ENCODE measurements at places on chromosomes 3 and 15.

GRCh38 chr15:69479971-69480370, 27.4 kb downstream of the RPLP1 start:
- DNase-seq = no peak

GRCh38 chr3:39000008-39000450, 51.7 kb downstream of the SCN11A start:
- no peak for DNase-seq

- DNase-seq = no peak
These were observed 575.4 kb upstream of the GOLIM4 start for GRCh38 chr3:168671091-168671490.

DNA sequence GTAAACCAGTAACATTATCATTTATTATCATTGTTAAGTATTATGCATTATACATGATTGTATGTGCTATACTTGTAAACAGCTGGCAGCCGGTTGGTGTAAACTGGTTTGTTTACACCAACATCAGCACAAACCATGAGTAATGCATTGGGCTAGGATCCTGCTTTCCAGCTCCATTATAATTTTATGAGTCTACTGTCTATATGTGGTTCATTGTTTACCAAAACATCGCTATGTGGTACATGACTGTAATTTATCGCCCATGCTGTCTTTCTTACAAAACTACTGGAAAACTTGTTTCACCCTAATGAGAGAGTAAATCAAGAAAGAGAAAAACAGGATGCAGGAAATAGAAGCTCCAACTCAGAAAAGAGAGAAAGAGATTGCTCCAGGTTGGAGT, 224.8 kb upstream of the CBLB start:
- no peak for DNase-seq

DNA sequence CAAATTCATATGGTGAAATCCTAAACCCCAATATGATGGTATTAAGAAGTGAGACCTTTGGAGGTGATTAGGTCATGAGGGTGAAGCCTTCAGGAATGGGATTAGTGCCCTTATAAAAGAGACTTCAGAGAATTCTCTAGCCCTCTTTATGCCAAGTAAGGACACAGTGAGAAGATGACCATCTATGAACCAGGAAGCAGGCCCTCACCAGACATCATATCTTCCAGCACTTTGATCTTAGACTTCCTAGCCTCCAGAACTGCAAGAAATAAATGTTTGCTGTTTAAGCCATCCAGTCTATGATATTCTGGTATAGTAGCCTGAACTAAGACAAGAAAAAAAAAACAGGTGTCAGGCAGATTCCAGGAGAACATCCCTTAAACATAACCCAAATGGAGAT, 45.9 kb upstream of the AP4E1 start:
- no peak for DNase-seq

DNA sequence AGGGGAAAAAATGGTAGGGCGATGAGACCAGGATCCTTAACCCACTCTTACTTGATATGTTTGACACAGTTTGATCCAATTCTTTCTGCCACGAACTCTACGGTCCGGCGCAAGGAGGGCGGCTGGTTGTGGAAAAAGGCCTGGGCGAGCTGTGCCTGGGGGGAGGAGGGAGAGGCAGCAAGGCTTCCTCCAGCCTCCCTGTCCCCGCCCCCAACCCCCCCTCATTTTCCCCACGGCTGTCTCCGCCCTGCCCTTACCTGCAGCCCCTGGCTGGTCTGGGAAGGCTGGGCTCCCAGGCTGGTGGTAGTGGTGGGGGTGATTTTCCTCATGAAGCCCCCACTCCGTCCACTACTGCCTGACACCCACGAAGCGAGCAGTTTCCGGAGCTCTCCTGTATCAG, 8.0 kb downstream of the CDAN1 start:
- DNase-seq = no peak

DNA sequence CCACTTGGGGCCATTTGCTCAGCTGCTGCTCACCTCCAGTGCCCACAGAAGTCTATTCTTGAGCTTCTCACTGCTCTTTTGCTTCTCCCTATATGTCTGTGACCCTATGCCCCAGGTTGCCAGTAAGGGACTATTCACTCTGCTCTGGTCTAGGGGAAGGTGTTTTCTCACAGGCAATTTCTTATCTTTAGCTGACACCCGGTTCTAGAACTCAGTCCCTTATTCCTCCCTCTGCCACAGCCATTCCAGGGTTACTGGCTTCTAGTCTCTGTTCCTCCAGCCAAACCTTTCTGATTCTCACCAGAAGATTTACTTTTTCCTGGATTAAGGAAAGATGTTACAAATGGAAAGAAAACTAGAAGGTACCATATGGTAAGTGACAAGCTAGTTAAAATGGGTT, 574.0 kb downstream of the NTRK3 start:
- DNase-seq = no peak

DNA sequence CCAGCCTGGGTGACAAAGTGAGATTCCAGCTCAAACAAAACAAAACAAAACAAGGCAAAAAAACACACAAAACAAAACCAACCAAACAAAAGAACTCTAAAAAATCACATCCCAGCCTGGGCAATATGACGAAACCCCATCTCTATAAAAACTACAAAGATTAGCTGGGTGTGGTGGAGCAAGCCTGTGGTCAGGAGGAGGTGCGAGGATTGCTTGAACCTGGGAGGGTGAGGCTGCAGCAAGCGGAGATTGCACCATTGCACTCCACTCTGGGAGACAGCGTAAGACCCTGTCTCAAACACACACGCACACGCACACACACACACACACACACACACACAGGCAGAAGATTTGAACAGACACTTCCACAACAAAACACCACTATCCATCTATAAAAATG, 99.6 kb downstream of the SHQ1 start:
- no peak for DNase-seq

DNA sequence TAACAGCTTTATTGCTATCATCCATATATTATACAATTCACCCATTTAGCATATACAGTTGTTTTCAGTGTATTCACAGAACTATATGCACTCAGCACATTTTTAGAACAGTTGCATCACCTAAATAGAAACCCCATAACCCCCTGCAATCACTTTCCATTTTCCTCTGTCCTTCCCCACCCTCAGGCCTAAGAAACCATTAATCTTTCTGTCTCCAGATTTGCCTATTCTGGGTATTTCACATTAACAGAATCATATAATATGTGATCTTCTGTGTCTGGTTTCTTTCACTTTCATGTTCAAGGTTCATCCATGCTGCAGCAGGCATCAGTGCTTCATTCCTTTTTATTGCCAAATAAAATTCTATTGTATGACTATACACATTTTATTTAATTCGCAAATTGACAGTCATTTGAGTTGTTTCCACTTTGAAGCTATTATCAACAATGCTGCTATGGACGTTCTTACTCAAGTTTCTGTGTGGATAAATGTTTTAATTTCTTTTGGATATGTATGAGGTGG, 39.8 kb downstream of the ADAMTS17 start:
- DNase-seq = no peak

GRCh38 chr3:64111083-64111482, 87.8 kb upstream of the PSMD6 start:
- no peak for DNase-seq

DNA sequence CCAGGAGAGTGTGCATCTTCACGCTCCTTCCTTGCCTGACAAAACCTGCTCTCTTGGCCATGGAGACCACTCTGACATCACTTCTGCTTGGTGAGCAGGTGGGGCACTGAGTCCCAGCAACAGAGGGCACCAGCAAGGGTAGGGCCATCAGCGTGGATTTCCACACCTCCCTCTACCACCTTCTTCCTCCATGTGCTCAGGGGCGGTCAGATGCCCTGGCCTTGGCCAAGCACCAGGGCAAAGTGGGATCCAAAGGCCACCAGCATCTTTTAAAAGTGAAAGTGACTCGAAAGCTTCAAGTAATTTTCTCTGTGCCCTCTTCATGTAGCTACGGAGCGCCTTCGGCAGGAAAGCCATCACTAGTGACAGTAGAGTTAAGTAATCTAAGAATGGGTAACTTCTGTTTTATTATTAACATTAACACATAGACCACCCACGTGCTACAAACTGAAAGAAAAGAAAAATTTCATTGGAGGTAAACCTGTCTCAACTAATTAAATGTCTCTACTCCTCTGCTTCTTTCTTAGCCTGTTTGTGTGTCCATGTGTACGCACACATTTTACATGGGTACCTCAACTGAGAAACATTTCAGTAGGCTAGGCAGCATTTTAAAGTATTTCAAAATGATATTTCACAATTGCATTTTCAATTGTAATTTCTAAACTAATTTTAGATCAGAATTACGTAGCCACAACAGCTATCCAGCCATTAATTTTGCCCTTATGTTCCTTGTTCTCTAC, 57.9 kb downstream of the CHSY1 start:
- no peak for DNase-seq

- DNase-seq = no peak
These were observed 6.3 kb upstream of the HEXA start for GRCh38 chr15:72382146-72382545.

DNA sequence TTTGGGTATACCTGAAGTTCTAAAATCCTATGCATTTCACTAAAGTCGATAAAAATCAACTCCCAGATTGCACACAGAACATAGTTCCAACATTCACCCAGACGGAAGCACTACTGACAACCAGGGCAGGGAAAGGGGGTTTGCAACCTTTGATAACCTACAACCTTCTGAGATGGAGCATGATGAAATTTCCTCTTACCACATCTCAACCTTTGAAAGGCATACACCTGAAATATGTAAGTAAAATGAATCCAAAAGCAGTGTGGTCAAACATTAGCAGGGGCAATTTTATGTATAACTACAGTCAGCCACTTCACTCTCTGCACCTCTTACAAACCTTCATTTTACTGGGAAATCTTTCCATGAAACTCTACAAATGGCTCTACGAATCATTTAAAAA, 184.1 kb downstream of the FOXP1 start:
- DNase-seq = no peak

DNA sequence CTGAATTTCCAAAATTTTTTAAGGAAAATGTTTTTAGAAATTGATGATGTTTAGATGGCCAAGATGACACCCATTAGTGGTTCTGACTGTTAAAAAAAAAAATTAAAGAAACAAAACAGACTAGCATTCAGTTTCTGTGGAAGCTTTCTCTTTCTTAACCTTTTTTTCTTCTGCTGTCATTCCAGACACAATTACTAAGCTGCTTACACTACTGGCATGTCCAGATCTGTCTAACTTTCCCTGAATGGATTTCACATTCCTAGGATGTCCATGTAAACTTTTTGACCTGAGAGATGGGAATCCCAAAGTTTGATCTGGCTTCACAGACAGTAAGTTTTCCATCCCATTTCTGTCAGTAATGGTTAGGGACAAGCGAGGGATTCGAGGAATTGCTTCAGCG, 10.3 kb upstream of the MTMR10 start:
- DNase-seq = no peak

DNA sequence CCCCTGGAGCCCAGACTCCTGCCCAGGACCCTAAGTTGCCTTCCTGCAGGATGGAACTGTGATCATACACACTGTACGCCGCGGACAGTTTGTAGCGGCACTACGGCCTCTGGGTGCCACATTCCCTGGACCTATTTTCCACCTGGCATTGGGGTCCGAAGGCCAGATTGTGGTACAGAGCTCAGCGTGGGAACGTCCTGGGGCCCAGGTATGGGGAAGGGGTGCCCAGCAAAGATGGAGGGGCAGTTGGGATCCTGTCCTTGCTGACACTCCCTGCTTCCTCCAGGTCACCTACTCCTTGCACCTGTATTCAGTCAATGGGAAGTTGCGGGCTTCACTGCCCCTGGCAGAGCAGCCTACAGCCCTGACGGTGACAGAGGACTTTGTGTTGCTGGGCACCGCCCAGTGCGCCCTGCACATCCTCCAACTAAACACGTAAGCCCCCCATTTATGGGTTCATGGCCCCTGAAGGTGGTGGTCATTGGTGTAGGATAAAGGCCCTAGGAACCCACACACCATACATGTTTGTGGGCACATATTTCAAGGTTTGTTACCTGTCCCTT, 28.8 kb downstream of the NBEAL2 start:
- no peak for DNase-seq

DNA sequence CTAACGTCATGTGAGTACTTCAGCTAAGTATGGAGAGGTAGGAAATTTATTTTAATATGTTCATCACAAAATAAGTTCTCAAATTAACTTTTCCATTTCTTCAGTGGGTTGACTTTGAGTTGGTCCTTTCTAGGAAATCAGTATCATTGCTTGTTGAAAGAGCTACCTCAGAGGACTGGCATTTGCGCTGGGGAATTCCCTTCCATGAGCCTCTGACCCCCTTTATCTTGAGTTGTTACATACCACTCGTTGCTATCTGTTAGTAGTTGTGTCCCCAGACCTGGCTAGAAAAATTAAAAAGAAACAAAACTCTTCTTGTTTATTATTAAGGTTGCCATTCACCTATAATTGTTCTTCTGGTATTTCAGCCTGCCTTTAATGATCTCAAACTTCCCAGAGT, 96.8 kb upstream of the ROBO2 start:
- no peak for DNase-seq

- no peak for DNase-seq
These were observed 32.2 kb upstream of the B3GNT5 start for GRCh38 chr3:183220828-183221227.

- no peak for DNase-seq
These were observed 99.3 kb upstream of the ZBED2 start for GRCh38 chr3:111694471-111694870.

- DNase-seq = no peak
These were observed 77.4 kb upstream of the PCSK6 start for GRCh38 chr15:101566748-101567488.

DNA sequence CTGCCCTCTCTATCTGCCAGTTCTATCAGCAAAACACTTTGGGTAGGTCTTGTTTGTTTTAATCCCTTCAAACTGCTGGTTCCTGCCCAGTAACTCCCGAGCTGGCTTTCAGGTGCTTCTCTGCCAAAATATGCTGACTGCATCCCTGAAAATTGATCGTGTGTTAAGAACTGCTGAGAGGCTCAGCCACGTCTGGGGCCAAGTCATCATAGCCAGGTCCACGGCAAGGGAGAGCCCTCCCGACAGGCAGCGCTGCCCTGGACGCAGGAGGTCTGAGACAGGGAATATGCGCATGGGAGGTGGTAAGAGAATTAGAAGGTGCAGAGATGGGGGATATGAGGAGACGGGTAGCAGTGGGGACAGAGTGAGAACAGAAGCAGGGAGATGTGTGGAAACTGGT, 179.7 kb upstream of the TOPAZ1 start:
- no peak for DNase-seq

GRCh38 chr3:38738630-38739395, 77.2 kb downstream of the SCN10A start:
- no peak for DNase-seq

GRCh38 chr3:150790629-150791028, 27.7 kb upstream of the SIAH2 start:
- no peak for DNase-seq

DNA sequence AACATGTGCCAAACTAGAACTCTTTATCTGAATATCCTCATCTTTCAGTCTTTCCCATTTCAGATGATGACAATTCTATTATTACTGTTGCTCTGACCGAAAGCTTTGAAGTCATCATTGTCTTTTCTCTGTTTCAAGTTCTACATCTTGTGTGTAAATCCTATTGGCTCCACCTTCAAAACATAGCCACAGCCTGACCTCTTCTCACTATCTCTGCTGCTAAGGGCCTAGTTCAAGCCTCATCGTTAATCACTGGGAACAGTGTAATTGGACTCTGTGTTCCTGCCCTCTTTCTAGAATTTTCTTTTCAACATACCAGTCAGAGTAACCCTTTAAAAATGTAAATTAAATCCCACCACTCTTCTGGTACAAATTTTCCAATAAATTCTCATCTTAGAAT, 105.1 kb downstream of the OXSM start:
- no peak for DNase-seq
